ENCODE measurements at places on chromosomes 11 and 22.

DNA sequence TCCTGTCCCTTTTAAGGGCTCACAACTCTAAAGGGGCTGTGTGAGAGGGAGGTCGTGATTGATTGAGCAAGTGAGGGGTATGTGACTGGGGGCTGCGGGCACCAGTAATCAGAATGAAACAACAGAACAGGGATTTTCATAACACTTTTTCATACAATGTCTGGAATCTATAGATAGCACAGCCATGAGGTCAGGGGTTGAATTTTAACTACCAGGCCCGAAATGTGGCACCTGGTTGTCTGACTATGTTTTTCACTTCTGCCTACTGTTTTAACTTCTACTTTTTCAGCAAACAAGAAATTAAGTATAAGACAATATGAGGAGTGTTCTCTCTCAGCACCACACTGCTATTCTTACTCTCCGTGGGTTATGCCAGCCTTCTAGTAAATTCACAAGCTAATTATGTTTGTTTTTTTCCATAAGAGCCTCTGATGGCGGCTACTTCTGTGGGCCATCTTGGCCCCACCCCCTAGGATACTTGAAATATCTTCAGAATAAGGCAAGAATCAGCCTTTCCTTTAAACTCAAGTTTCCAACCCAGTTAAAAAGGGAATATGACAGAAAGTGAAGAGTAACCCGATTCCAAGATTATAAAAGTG is 552.8 kb upstream of the CHORDC1 start:
- DNase-seq, result no peak

DNA sequence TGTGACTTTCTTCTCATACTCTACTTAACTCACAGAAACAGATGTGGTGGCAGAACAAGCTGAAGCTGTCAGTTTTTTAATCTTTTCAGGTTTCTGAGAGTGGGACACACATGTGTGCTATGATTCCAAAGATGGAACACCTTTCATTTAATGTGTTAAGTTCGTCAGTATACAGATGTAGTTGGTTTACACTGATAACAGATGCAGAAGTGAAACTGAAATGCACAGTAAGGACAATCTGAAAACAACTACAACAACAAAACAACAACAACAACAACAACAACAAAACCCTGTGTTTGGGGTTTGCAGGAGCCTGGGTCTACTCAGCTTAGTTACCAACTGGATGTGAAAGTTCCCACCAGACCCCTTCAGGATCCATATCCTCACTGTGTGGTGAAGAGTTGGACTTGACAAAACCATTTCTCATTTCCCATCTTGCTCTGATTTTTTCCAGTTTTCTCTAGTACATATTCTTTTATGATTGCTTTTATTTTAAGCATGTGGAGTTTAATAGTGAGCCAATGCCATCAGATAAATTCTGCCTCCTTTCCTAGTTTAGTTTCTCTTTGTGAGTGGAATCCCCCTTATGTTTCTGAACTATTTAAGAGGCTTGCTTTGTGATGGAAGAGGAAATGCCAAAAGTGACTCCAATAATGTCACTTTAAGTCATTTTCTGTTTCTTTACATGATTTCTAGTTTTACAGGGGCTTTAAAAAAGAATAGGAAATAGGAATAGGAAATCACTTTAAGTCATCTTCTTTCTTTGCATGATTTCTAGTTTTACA is 47.8 kb downstream of the ARHGAP42 start:
- DNase-seq, result no peak

GRCh38 chr11:68999093-68999747 is 13.8 kb downstream of the MRGPRF start:
- no peak for DNase-seq

DNA sequence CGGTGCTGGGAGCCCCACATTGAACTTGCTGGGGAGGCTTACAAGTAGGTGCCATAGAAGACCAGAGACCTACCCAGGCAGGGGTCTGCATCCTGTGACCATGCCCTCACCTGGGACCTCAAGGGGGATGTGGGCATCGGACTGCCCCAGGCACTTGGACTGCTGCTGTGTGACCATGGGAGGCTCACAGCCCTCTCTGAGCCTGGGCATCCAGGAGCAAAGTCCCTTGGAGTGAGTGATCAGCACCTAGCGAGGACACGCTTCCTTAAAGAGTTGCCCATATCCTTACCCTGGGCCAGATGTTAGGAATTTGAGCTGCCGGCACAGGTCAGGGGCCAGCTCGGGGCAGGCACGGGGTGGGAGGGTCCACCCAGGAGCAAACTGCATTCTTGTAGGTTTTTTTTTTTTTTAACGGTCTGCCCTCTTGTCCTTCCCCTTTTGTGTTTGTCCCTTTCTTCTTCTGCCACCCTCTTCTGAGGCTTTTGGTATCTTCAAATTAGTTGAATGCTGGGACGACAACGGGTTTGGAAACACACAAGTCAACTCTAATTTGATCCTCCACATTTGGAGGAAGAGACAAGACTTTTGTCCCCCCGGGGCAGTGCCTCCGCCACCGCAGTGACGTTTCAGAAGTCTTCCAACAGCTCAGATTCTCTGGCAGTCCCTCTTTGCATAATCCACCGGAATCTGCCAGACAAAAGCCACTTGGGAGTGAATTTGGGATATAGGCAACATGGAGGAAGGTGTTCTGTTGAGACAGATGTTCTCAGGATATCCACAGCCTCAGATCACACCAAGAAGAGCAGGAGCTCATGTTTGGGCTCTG is 46.1 kb upstream of the LINC01488 start:
- no peak for DNase-seq

DNA sequence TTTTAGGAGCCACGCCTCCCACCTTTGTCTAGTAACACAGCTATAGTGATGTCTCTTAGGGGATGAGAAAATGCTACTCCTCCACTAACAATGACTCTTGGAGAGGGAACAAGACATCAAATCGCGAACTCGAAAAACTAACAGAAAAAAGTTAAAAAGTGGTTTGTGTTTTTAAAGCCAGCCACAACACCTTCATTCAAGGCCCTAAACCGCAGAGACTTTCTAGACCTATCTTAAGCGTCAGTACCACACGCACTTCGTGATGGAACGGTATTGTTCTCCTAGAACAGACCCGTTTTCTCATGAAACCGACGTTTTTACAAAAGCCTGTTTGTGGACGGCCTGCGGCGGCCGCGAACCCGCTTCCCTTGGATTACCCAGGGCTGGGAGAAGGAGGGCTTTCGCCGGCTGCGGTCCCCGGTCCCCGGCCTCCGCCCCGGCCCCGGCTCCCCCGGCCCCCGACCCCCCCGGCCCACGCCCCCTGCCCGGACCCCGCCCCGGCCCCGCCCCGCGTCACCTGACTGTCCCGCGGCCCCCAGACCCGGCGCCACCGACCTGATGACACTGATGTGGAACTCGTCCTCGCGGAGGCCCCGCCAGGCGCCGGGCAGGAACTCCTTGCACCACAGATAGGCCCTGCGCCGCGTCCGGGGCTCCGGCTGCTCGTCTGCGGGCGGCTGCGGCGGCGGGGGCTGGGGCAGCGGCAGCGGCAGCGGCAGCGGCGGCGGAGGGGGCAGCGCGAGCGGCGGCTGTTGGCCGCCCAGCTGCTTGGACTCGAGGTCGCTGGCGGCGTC is 718 bp downstream of the CHKA start:
- peak; percentile 47 for DNase-seq

- no peak for DNase-seq
Observed at GRCh38 chr22:11360632-11361031, 4167.4 kb upstream of the OR11H1 start.

DNA sequence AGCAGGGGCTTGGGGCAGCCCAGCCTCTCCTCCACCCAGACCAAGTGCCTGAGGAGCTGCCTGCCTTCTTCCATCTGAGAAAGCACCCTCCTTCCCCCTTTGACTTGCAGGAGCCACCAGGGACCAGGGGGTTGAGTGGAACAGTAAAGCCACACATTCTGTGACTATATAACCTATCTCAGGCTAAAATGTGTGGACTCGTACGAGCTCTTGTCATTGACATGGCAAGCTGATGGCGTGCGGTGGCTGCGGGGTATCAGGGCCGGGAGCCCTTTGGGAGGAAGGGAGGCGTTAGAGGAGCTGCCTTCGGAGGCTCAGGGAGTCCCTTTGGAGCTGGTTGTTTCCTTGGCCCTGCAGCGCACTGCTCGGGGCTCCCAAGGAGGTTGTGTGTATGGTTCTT is 84.5 kb downstream of the CEP164 start:
- DNase-seq, result no peak

GRCh38 chr11:83054904-83055380 is 16.8 kb downstream of the RAB30 start:
- no peak for DNase-seq

DNA sequence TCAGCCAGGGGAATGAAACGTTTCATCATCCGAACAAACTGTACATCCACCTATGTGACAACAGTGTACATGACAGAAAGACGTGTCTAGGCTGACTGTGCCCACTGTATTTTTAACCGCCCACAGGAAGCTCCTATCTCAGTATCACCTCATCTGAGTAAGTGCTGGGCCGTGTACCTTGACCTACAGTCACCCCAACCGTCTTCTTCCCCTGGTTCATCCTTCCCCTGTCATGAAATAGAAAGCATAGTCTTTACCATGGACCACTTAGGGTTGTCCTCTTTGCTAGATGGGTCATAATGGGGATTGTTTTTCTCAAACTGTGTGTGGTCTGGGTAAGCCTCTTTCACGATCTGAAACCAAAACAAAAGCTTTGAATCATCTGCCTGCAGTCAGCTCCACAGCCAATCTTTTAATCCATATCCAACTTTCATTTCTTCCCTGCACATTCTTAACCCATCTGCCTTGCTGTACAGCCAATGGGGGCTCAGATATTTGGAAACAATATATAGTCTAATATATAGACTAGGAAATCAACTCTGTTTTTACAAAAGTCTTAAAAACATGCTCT is 4.2 kb downstream of the THYN1 start:
- DNase-seq, result no peak

DNA sequence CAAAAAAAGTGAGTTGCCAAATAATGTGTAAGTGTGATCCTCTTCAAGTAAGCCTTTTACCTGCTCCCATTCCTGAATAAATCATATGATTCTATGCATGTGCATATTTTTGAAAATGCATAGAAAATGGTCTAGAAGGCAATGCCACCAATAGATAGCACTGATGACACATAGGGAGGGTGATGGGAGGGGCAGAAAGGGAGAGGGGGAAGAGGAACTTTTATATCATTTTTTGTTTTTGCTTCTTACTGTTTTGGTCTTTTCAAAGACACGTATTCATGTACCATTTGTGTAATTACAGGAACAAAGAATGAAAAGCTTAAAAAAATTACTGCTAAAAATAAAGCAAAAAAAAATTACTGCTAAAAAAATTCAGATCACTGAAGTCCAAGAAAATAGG is 60.8 kb downstream of the C11orf58 start:
- no peak for DNase-seq

DNA sequence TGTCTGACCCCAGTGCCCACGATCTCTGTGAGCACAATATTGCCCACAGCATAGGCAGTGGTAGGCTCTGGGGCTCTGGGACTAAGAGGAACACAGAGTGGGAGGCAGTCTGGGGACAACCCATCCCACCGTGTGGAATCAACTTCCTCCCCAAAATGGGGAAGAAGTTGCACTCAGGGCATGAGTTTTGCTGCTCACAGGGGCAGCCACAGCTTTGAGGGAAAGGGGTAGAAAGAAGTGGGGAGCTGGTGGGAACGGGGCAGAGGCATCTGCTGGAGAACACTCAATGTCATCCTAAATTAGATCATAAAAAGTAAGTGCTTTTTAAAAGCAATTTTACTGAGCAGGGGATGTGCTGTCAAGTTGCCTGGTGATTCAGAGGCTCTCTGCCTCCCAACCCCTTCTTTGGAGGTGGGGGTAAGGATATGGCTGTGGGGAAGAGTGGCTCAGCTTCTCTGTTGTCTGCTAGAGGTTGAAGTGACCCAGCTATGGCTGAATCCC is 233.8 kb upstream of the NCAM1 start:
- DNase-seq, result no peak

DNA sequence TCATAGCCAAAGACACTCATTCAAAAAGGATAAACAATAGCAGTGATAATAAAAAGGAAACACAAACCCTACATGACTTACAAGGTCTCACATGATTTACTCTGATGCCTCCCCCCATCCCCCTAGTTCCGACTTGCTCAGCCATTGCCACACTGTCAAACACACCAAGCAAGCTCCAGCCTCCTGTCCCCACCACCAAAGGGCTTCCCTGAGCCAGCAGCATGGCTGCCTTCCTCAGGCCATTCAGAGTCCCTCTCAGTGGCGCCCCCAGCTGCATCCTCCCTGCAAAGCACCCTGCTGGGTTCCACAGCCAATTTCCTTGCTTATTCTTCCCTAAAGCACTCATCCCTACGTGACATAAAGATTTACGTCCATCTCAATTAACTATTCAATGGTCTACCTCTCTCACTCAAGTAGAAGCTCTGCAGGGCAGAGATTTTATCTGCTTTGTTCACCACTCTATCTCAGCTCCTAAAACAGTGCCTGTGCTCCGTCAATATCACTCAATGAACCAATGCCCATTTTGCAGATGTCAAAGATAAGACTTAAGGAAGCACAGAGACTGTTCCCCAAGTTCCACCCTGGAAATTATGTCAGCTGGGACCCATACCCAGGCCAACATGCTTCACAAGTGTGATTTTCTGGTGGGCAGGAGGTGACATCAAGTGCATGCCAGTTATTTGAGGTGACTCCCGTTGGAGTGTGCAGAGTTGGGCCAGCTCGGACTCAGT is 106.9 kb downstream of the SYN3 start:
- no peak for DNase-seq

- no peak for DNase-seq
Observed at GRCh38 chr22:37862570-37863325, 13.5 kb downstream of the EIF3L start.

DNA sequence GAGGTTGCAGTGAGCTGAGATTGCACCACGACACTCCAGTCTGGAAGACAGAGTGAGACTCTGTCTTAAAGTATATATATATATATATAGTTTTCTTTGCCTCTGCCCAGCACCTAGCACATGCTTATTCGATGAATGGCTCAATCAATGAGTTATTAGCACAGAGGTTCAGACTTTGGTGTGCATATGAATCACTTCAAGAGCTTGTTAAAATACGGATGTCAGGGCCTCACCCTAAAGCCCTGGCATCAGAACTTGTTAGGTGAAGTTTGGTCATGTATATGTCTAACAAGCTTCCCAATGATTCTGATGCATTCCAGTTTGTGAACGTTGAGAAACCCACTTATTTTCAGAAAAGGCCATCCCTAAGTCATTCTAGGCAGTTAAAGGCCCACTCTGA is 21.8 kb upstream of the TMEM86A start:
- DNase-seq, result no peak

DNA sequence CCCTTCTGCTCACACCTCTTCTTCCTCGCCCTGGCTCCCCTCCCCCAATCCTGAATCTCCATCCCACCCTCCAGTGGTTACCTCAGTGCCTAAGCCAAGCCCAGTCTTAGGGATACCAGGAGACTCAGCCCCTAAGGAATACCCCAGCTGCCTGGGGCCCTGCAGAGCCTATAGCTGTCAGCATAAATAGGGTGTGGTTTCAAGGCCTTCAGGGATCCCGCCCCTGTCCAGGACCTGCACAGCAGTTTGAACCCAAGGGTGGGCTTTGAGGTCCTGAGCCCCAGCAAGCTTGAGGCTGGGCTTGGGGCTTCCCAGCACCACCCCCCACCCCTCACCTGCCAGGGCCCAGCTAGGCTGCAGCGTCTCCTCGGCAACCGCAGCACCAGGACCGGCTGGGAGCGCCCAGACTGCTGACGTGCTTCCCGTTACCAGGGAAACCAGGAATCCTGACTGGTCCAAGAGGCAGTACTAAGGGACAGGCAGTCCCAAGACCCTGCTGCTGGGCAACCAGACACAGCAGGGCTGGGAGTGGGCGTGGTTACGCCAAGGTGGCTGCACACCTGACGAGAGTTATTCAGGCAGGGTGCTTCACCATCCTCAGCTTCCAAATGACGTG is 13.7 kb downstream of the APBB1 start:
- no peak for DNase-seq

GRCh38 chr22:23106906-23107367 is 34.9 kb downstream of the RSPH14 start:
- DNase-seq, result no peak

- no peak for DNase-seq
Observed at GRCh38 chr11:120130991-120131760, 6.7 kb downstream of the TRIM29 start.

Measured in naive thymus-derived CD8-positive, alpha-beta T cell (primary cell).